Lower leg skin (tissue), 4 donors: ENCODE measurements at places on chromosomes 5 and 9. TPM values are rescaled to one million over a fixed set of nuclear protein-coding genes. Genes with fewer than 3 reads are reported as not detected.
A peak's percentile ranks its signal among the peaks of the same experiment; 100 is the strongest.

The C9orf50 gene
- total RNA-seq, result not detected

The PDZD2 gene
- 117 TPM for total RNA-seq

The PCDHB4 gene
- 2.8 TPM for total RNA-seq

The LCN10 gene
- total RNA-seq, result not detected

The IFNB1 gene
- not detected for total RNA-seq

The UGT3A2 gene
- total RNA-seq, result 5.4 TPM

GRCh38 chr5:31193591-31194467, at the start of gene CDH6:
Gene CDH6 (plus strand): TSS chr5:31193686. CDS start chr5:31267474, 73,788 bp downstream.
- DNase-seq, result no peak

GRCh38 chr9:124356745-124357390, 58.4 kb downstream of the PSMB7 start:
- peak; percentile 5 for DNase-seq

DNA sequence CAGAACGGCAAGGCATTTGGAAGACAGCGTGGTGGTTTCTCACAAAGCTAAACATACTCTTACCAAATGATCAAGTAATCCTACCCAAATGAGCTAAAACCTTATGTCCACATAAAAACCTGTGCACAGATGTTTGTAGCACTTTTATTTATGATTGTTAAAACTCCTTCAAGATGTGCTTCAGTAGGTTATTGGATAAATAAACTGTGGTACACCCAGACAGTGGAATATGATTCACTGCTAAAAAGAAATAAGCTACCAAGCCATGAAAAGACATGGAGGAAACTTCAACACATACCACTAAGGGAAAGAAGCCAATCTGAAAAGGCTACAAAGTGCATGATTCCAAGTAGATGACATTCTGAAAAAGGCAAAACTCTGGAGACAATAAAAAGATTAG, 94.2 kb downstream of the FOXD1 start:
- no peak for DNase-seq

DNA sequence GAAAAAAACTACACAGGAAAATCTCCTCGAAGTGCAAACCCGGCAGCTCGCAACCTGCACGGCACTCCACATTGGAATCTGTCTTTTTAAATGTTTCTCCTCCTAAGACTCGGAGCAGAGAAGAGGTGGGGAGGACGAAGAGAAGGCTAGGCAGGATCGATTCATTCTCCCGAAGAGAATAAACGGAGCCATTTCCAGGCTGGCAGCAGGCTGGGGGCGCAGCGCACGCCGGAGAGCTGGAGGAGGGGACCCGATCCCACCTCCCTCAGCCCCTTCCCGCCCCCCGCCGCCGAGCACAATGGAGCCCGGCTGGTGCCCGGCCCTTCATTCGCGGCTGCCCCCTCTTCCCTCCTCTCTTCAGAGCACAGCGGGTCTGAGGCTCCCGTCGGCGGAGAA, 628 bp downstream of the HOMER1 start:
- no peak for DNase-seq

DNA sequence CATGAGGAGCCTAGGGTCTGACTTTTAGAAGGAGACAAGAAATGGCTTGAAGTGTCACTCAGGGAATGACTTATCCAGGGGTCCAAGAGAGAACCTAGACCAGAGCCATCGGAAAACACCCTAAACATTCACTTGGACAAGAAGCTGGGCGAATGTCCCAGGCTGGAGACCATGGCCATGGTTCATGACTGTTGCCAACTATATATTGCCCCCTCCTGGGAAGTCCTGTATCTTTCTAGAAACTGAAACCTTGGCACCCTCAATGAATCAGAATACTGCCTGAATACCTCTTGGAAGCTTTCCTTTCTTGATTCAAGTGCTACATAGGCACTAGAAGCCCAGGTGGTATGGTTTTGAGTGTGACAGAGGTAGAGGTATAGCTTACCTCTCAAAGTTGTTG, 29.9 kb downstream of the TRMO start:
- no peak for DNase-seq

DNA sequence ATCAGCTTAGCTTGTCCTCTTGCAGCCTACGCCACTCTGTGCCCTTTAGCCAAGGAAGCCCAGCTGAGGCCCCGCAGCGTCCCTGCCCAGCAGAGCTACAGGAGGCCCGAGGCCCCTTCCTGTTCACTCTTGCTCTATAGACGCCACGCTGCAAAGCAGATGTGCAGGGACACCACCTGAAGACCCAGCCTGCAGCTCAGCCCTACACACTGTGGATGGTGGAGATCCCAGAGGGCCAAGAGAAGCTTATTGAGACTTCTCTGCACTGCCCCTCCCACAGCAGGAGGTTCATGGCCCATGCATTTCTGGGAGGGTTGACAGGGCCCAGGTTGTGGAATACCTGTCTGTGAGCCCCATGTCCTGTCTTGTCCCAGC, 33.6 kb downstream of the IRF1 start:
- DNase-seq, result no peak

DNA sequence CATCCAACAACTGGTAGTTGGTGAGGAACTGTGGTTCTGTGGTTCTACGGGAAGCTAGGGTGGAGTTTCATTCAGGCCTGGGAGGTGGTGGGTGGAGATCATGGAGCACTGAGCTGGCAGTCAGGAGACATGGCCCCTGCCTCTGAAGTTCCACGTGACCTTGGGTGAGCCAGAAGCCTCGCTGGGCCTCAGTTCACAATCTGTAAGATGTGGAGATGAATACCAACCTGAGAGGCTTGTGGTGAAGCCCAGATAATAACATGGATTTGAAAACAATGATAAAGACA, 177.9 kb downstream of the MACROH2A1 start:
- peak; percentile 63 for DNase-seq

DNA sequence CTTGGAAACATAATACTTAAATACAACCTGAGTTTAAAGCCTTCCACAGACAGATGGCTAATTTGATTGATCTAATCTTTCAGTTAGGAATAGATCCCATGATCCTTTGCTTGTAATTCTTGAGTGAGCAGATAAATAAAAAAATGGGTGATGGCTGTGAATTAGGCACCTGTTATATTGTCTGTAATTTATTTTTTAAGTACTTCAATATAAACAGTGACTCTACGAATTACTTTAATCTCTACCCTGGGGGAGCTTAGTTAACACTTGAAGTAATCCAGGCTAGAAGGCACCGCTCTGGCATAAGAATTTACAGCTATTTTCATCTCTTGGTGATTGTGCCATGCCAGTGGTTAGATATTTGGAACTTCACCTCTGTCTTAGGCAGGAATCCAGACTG, 9.0 kb downstream of the EGFLAM start:
- no peak for DNase-seq

DNA sequence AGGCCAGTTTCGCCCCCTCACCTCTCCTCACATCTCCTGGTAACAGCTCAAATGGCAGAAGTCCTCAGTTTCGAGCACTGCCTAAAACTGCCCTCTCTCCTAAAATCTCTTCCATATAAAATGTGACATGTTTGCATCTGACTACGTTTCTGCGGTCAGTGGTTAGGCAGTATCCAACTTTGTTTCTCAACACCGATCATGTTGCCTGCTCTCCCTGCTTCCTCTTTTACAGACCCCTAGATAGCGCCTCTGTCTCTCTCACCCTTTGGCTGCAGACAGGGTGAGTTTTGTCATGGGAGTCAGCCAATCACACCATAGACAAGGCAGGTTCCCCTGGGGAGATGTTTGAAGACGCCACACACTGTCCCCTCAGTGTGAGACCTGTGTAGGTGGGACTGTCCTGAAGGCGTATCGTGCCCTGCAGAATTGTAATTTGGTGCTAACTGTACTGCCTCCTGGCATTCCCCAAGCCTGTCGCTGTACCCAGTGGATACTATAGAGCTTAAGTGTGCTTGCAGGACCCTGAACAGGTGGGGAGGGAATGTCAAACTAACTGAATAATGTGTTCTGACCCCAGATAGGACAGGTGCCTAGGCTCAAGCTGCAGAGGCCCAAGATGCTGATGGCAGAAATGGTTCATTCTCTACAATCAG, 1.1 kb downstream of the HEXB start:
- no peak for DNase-seq
